Effector CD8-positive, alpha-beta T cell (primary cell): ENCODE measurements at places on chromosomes 6 and 20.

GRCh38 chr20:2610941-2611720 lies 41.3 kb upstream of the NOP56 start:
- DNase-seq: no peak

GRCh38 chr6:42428326-42429041 lies 23.2 kb downstream of the TRERF1 start:
- DNase-seq: no peak

DNA sequence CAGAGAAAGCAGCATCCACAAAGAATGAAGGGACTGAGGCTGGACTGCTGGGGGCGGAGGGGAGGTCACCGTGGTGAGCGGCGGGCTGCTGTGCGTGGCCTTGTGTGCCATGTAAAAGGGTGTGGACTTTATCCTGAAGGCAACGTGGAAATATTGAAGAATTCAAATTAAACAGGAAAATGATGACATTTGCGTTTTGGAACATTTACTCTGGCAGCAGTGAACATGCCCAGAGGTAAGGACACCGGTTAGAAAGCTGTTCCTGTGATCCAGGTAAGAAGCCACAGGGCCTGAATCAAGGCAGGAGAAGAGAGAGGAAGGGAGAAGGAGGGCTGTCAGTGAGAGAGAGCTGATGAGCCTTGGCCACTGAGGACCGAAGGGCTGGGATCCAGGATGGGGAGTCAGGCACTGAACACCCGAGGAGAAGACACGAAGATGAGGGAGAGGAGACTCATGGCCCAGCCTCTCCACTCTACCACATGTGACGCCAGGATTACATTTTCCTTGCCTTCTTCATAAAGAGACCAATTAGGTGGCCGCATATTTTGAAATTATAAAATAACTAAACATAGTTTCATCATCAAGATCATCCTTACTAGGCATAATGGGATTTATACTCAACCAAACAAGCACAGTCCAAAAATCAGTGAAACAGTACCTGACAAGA lies 58.4 kb downstream of the TRAM2 start:
- no peak for DNase-seq

- DNase-seq: no peak
Measured at GRCh38 chr6:24872779-24873178, 63.0 kb downstream of the RIPOR2 start.

GRCh38 chr6:90192857-90193256 lies 103.8 kb downstream of the BACH2 start:
- no peak for DNase-seq

- no peak for DNase-seq
Measured at GRCh38 chr6:151701911-151702562, 105.4 kb upstream of the ESR1 start.

DNA sequence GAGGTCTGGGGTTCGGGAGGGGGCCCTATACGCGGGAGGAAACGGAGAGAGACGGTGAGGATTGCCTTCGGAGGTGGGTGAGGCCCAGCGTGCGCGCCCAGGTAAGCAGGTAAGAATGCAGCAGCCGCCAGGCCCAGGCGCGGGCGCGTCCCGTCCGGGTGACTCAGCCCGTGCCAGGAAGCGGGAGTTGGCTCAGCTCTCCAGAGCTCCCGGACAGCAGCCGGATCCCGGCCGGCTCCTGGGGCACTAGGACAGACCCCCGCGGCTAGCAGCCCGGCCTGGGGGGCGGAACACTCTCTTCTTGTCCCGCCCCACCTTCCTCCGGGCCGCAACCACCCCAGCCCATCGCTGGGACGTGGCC lies 1.5 kb upstream of the MDFI start:
- DNase-seq: no peak

- DNase-seq: no peak
Measured at GRCh38 chr6:127204281-127204680, 62.4 kb upstream of the RNF146 start.

DNA sequence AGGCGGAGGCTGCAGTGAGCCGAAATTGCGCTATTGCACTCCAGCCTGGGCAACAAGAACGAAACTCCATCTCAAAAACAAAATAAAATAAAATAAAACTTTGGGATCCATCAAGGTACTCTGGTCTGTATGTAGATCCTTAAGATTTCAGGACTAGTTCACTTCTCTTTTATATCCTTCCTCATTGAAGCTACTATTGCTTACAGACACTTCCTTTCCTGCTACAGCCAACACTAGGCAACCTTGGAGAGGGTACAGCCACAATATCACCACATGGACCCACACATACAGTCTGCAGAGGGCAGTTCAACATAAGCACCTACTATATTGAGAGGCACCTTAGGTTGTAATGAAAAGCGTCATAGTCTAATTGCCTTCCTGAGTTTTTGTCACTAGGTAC lies 113.3 kb downstream of the ATXN1 start:
- no peak for DNase-seq

GRCh38 chr20:64232794-64233193 lies 22.8 kb upstream of the PCMTD2 start:
- no peak for DNase-seq

- DNase-seq: no peak
Measured at GRCh38 chr6:88870717-88871330, 92.6 kb downstream of the RNGTT start.

DNA sequence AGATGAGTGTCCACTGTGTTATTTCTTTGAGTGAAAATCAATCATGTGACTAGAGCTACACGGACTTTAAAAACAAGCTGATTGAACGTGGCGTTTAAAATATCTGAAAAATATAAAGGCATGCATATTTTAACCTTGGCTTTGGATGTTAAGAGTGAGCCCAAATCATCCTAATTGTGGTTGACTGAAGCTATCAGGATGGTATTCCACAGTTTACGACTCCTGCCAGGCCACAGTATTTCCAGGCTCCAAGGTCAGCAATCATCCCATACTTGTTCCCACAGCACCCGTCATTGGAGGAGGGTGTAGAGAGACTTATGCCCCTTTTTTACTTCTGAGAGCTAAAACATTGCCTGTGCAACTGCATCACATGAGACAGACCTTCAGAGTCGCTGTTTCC lies 43.2 kb upstream of the TMX4 start:
- no peak for DNase-seq

DNA sequence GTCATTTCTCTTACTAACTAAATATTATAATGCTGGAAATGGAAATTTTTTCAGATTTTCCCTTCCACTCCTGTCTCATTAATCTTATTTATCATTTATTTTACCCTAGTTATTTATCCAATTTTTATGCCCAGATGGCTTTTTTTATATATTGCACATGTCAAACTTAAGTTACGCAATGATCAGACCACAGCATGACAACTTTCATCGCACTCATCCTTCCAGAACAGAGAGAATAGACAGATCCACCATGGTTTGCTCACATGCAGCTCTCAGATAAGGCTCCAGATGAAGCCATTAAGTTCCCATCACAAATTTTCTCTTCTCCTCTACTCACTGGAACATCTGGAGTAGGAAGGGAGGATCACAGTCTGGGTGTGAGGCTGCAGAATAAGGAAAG lies 48.7 kb downstream of the MAP7 start:
- no peak for DNase-seq
